ENCODE measurements at places on chromosomes 3 and 15.

DNA sequence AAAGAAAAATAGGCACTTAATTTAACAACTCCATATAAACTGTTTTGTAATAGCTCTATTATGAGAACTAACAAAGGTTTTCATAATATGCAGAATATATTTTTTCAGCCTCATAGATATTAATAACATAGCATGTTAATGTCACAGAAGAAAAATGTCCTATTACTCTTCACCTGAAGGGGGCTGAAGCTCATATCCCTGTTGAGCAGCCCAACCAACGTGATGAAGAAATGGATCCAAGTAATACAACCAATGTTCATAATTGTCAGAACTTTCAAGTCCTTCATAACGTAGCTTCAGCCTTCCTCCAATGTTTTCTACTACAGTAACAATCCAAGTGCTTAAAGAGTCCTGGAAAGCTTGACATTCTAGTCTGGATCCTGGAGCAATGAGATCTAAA lies 34.5 kb upstream of the STIMATE start:
- no peak for DNase-seq

DNA sequence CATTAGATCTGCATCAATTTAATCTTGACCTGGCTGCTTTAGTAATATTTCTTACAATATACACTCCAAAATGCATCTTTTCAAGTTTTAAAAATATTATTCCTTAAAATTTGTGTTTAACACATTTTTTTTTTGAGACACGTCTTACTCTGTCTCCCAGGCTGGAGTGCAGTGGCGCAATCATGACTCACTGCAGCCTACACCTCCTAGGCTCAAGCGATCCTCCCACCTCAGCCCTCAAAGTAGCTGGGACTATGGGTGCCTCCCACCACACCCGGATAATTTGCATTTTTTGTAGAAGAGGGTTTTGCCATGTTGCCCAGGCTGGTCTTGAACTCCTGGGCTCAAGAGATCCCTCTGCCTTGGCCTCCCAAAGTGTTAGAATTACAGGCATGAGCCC lies 73.6 kb downstream of the ETV5 start:
- peak; percentile 14 for DNase-seq

- DNase-seq = no peak
Observed at GRCh38 chr3:30613133-30613825, 6.9 kb downstream of the TGFBR2 start.

DNA sequence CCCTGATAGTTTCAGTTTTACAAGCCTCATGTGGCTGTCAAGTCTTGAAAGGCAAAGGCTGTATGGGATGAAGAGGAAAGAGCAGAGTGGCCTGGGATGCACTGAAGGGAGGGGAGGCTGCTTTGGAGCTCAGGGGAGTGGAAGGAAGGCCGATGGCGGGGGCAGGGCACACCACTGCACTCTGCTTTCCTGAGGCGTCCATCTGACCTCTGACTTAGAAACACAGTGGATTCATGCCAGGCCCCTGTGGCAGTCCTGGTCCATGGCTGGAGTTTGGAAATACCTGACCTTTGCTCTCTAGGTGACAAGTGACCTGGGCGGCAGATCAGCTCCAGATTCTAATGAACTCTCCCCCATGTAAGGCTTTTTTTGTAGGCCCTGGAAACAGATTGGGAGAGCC lies 19.0 kb downstream of the FAH start:
- DNase-seq = no peak

- DNase-seq = no peak
Observed at GRCh38 chr3:127699416-127700300, 26.9 kb downstream of the ABTB1 start.

DNA sequence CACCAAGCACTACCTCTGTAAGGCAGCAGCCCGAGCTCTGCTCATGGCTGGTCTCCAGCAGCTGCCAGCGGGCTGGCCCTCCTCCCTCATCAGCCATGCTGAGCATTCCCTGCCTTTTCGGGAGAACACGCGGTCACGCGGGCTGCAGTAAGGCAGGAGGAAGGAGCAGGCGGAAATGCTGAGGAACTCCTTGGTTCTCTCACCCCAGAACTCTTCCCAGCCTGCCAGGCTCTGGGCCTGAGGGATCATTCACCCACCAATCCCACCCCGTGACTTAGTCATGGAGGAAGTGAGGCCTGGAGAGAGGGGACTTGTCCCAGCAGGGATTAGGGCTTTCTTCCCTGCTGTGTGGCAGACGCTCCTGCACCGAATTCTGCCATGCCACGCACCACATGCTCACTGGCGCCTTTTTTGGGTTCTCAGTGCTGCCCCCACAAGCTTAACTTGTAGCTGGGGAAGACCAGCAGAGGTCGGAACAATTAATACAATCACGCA lies 42.9 kb upstream of the RPL32 start:
- DNase-seq = peak; percentile 32

DNA sequence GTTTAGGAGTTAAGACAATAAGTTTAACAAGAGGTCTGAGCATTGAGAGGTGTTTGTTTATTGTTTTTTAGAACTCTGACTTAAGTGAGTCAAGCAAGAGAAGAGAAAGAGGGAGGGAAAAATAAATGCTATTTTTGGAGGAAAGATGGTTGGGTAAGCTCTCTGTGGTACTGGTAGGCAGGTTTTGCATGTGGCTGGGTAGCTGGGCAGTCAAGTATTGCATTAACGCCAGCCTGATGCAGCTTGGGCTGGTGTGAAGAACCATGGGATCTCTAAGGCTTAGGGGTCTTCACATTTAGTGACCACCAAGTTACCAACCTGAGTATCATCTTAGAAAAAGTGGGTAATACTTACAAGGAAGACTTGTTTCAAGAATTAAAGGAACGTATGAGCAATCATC lies 534.5 kb upstream of the SEMA6D start:
- no peak for DNase-seq

- no peak for DNase-seq
Observed at GRCh38 chr15:100733101-100733842, 130.9 kb downstream of the ASB7 start.

DNA sequence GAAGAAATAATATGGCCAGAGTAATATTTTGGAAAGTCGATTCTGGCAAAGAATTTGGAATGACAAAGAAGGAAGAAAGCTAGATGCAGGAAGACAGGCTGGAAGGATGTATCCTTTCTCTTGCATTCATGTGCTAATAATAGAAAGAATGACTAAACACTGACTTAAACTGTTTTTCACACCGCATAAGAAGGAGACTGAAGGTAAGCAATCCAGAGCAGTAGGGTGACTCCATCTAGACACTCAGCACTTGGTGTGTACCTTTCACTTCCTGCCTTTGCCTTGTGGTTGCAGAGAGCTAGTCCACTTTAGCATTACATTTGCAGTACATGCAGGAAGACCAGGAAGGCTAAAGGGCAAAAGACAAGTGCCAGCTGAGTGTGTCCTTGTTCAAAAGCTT lies 234.6 kb downstream of the RBMS3 start:
- DNase-seq = no peak

GRCh38 chr3:180870008-180870699 lies 42.3 kb upstream of the FXR1 start:
- DNase-seq = no peak

DNA sequence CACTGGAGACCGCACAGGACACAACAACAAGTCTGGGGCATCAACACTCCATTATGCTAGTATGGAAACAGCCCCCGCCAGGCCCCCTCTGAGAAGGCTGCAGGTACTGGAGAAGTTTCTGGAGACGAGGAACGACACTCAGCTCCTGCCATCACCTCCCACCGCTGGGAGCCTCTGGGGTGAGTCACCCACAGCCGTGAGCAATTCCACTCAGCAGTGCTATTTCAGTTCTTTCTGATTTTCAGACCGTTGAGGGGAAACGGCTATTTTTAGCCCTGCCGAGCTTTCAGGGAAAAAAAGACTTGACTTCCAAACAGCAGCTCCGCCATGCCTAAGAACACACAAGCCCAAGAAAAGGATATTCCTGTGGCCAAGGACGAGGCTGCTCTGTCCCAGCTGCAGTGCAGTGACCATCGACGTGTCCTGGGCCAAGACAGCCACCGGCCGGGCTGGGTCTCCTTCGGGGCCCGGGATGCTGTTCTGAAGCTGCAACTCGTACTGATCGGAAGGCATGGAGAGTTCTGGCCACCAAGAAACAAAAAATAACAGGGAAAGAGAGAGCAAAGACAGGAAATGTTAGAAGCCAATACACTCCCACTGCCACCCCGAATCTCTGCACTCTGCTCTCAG lies 40.8 kb downstream of the NUP210 start:
- peak; percentile 5 for DNase-seq

GRCh38 chr15:40115670-40116093 lies 7.0 kb upstream of the BMF start:
- no peak for DNase-seq

- DNase-seq = no peak
Observed at GRCh38 chr3:46566040-46566641, at the start of gene LRRC2. TSS of gene LRRC2 (minus strand) at chr3:46566302. CDS start at chr3:46551591, 14,711 bp downstream.

DNA sequence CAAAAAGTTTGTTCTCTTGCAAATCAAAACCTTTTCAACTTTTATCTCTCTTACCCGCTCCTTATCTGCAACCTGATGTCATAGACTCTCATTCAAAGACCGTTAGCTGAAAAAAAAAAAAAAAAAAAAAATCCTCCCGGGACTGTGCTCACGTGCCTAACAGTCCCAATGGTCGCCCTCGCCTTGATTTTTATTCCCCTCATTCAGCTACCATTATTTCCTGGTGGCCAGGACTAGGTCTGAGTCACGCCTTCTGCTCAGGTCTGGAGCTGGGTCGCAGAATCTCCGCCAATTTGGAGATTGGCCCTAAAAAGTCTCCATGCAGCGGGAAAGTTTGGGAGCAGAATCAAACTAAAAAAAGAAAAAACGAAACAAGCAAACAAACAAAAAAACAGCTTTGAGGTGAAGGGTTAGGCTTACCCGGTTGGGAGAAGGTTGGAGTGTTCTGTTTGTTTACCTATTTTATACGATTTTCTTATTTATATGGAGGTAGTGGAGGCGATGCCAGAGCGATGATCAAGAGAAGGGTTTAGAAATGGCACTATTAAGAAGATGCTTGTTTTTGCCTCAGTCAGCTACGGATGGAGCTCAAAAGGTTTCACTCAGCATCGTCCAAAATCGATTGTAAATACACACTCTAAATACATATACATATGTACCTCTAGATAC lies 51.1 kb downstream of the ZIC4 start:
- DNase-seq = no peak

- no peak for DNase-seq
Observed at GRCh38 chr15:62087671-62088352, 21.0 kb downstream of the C2CD4A start.

GRCh38 chr3:25423780-25424588 lies 4.1 kb upstream of the RARB start:
- no peak for DNase-seq

- no peak for DNase-seq
Observed at GRCh38 chr3:188539631-188540194, 385.8 kb downstream of the LPP start.

- no peak for DNase-seq
Observed at GRCh38 chr15:63191895-63192618, 2.7 kb downstream of the RAB8B start.

DNA sequence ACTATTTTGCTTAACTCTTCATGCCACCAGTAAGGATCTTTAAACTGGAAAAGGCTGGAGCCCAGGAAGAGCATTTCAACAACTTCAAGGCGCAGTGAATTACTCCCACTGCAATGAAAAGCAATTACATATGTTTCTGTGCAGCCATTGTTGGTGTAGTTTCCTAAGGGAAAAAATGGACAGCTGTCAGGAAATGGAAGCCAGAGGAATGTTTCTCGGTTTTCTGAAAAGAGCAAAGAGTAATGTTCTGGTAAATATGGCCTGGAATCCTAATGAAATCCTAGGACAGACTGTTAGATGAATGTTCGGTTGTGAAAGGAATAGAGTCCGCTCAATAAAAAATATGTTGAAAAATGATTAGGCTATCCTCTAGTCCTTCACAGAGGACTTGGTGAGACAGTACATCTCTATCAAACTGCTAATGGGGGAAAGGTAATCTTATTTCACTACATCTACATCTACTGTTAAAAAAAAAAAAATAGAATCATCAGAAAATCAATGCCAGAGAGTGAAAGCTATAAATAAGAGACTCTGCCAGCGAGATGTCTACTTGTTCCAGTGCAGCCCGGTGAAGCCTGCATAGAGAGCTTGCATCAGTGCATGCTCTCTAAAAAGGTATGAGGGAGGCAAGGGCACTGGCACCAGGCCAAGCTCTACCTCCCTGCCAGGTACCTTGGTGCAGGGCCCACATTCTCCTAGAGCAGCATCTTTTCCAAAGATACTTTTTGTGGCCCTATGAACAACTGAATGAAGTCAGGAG lies 68.2 kb upstream of the TJP1 start:
- no peak for DNase-seq

- DNase-seq = no peak
Observed at GRCh38 chr3:21718161-21718765, 32.7 kb downstream of the ZNF385D start.

DNA sequence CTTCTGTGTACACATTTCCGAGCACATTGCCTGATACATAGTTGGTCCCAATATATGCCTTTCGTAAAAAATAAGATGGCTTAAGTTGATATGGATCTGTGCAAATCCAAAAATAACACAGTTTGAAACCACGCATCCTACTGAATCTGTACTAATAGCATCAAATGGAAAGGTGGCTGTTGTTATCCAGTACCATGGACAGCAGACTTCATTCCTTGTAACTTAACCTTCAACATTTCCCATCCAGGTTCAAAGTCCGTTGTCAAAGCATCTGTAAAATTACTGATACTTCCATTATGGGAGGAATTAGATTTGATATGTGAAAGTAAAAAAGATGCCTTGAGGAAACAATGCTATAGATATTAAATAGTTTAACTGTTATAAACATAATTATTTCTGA lies 65.5 kb upstream of the C3orf49 start:
- no peak for DNase-seq

- DNase-seq = no peak
Observed at GRCh38 chr3:124172816-124173215, 180.9 kb upstream of the ROPN1 start.

DNA sequence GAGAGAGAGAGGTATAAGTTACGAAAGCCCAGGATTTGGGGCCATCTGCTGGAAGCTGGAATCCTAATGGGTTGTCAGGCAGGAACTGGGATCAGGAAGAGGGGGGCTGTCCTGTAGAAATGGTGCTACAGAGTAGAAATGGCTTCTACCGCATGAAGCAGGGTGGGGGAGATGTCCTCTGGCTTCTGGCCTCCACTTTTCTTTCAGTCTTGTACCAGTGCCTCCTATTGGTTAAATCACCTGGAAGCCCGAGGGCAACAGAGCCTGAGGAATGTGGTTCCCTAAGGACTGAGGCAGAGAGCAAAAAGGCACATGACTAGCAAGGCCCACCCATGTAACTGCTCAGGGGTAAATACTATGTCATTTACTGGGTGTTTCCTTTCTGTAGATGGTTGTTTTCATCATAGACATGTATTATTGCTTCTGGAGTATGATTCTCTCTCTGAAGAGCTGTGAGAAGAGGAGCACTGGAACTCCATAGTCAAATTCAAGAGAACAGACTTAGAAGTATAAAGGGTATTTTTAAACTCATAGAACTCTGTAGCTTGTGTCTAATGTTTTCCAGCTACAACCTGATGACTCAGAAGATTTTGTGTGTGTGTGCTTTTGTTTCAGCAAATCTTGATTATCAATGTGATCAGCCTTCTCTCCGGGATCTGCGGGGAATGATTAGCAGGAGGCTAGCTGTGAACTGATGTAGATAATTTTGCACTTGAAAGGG lies 20.2 kb upstream of the MITF start:
- DNase-seq = no peak

- no peak for DNase-seq
Observed at GRCh38 chr15:34264076-34264475, 39.3 kb downstream of the EMC4 start.

- DNase-seq = no peak
Observed at GRCh38 chr15:39084674-39085530, 496.0 kb upstream of the THBS1 start.
